ENCODE measurements at places on chromosomes 1 and 21. TPM values are rescaled to one million over a fixed set of nuclear protein-coding genes. Genes with fewer than 3 reads are reported as not detected.

The KRTAP23-1 gene
- not detected for total RNA-seq

The RASAL2 gene
- total RNA-seq, result 59.8 TPM

The OR2L3 gene
- total RNA-seq, result not detected

The PIK3CD gene
- 2.3 TPM for total RNA-seq

All from heart right ventricle (tissue), 16 donors.